GM23248 (cell line): ENCODE measurements at places on chromosomes 4 and X.

DNA sequence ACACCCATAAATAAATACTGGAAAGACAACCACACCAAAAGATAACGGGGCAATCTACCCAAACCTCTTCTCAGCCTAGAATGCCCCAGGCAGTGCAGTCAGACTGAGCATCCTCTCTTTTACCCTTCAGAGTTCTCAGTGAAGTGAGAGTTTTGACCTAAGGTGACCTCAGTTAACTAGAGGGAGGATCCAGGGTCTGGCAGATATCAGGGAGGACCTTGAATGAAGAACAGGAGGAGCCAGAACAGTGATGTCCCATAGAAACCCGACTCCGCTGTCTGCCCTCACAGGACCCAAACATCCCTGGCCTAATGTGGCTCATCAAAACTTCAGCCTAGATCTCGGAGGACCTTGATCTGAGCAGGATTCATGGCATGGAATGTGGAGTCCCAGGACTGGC is at the start of gene MAGEB3:
Gene MAGEB3, plus strand, starts transcription at position 263 of the 400 bp plus-strand sequence. CDS start 5,268 bp downstream, outside the sequence.
- no peak for DNase-seq

DNA sequence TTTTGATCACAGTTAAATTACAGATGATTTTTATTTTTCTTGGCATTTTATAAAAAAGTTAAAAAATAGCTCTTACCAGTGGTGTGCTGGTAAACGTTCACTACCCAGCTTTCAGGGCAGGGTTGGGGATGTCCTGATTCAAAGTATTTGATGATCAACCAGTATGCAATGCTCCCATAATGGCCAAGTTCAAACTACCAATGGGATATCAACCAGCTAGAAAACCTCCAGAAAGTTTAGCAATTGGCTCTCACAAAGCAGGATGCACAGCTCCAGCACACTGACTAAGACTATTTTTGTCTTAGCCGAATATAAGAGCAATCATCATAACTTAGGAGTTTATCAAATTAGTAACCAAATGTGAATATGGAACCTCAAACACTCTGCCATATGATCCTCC is 108.0 kb upstream of the PDE5A start:
- peak; percentile 52 for DNase-seq

DNA sequence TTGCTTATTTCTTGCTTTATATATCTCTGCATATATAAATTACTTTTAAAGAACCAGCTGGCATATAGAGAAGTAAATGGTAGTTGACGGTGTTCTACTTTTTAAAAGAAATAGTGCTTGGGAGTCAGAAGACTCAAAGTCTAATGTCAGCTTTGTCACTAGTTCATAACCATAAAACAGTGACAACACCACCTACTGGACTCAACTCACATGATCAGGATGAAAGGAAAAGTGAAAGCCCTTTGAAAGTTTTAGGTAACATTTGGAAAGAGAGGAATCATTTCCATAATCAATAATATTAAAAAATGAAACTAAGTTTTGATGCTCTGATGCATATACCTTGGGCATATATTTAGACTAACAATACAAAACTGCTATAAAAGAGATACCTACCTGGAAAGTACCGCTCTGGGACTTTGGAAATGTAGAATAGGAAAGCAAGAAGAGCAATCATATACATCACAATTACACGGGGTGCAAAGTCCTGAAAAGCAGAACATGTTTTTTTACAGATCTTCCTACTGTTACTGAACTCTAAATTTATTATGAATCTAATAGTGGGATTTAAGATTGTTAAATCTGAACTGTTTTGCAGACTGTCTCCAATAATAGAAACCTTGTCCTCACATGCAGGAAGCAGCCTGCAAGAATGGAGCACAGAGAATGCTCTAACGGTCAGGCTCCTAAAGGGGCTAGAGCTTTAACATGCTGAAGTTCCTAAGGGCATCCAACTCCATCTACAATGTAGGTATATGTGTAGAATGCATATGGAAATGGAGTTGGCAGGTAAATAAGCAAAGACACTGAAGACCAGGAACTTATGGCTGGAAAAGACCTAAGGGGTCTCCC is 15.6 kb downstream of the PAQR3 start:
- no peak for DNase-seq

DNA sequence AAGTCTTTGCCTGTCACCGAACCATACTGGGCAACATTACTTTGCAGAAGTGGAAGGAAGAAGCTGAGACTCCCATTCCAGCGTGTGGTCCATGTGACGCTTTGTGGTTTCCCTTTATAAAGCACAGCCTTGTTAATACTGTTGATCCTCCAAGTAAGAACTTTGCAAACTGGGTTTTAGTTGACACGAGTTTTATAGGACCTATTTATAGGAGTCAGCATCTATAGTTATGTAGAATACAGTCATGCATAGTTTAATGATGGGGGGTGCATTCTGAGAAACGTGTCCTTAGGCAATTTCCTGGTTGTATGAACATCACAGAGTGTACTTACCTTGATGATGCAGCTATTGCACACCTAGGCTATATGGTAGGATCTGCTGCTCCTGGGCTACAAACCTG is 1879.4 kb upstream of the TENM3 start:
- DNase-seq = no peak

GRCh38 chr4:114642173-114642780 is 43.7 kb downstream of the UGT8 start:
- no peak for DNase-seq

- DNase-seq = no peak
These were observed 29.6 kb downstream of the PBDC1 start for GRCh38 chrX:76202471-76202870.

- peak; percentile 53 for DNase-seq
These were observed 216.9 kb downstream of the PTTG2 start for GRCh38 chr4:38177035-38177546.

GRCh38 chr4:55122235-55122634 is 3.2 kb downstream of the KDR start:
- DNase-seq = no peak

DNA sequence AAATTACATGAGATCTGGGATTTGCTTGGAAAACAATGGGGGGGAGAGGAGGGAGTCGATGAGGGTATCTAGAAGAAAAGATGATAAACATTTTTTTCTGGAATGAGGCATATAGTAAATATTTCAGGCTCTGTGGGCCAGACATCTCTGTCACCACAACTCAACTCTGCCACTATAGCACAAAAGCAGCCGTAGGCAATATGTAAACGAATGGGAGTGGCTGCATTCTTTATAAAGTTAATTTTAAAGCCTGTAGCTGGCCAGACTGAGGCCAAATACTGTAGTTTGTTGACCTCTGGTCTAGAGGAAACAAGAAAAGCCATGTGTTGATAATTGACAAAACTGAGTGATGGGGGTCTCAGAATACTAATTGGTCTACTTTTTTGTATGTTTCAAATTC is 14.1 kb upstream of the TCEANC start:
- DNase-seq = no peak

DNA sequence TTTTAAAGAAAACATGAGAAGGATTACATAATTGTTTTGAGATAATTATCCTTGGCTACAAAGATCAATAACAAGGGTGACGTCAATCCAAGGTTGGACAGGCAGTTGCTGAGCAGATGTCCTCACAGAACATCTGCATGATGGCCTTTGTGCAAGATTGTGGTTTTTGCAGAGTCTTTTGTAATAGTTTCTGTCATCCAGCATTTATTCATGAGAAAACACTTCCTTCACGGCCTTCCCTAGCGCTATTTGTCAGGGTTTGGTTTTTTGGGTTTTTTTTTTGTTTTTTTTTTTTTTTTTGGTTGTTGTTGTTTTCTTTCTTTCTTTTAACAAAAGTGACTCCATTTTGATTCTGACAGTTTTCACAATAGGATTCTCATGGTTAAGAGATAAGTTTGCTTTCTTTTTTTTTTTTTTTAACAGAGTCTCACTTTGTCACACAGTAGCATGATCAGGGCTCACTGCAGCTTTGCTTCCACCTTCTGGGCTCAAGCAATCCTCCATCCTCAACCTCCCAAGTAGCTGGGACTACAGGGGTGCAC is 31.5 kb upstream of the ELF2 start:
- peak; percentile 93 for DNase-seq

GRCh38 chrX:1851527-1851926 is 236.7 kb downstream of the ASMT start:
- DNase-seq = no peak
